ENCODE measurements at places on chromosomes 12 and 14.
A peak's percentile ranks its signal among the peaks of the same experiment; 100 is the strongest.

- no peak for DNase-seq
Measured at GRCh38 chr12:126667339-126667738, 1599.6 kb upstream of the TMEM132C start.

- DNase-seq: peak; percentile 17
Measured at GRCh38 chr12:66823857-66824570, 145.1 kb upstream of the GRIP1 start.

GRCh38 chr12:103336940-103337339, 158.8 kb downstream of the C12orf42 start:
- no peak for DNase-seq

DNA sequence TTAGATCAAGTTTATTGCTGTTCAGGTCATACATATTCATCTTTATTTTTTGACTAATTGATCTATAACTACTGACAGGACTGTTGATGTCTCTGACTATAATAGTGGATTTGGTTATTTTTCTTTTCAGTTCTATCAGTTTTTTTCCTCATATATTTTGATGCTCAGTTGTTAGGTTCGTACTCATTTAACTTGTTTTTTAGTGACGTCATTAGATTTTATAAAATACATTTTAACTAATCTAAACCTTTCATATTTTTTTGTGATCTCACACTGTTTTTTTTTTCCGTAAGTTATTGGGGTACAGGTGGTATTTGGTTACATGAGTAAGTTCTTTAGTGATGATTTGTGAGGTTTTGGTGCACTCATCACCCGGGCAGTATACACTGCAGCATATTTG, 841.2 kb upstream of the FBXO33 start:
- no peak for DNase-seq

GRCh38 chr12:16330560-16330959, 16.9 kb upstream of the MGST1 start:
- DNase-seq: no peak

DNA sequence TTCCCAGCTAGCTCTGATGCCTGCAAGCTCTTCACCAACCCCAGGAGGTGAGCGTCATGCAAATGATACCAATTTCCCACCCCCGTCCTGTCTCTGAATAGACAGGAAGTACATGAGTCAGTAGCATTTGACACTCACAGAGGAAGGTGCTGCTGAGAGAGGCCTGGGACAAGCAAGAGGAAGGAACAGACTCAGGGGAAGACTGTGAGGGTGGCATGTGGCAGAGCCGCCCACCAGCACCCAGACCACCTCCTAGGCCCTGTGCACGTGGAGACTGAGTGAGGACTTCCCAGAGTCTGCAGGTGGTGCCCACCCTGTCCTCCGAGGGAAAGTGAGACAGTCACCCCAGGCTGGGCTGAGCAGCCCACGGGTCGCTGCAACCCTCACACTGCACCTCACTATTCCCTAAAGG, 199.5 kb upstream of the SFSWAP start:
- peak; percentile 78 for DNase-seq

GRCh38 chr14:69693145-69693544, 73.8 kb upstream of the SRSF5 start:
- DNase-seq: no peak

- no peak for DNase-seq
Measured at GRCh38 chr14:69667938-69668335, 56.5 kb downstream of the SUSD6 start.

DNA sequence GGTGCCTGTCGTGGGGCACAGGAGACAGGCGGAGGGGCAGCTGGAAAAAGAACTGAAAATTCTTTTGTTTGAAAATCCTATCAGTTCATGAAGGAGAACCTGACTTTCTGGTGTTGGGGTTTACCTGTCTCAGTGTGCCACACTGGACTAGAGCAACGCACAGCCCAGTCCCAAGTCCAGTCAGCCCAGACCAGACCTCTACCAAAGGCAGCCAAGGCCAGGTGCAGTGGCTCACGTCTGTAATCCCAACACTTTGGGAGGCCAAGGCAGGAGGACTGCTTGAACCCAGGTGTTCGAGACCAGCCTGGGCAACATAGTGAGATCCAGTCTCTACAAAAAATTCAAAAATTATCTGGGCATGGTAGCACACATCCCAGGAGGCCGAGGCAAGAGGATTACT, 4.6 kb downstream of the CCDC85C start:
- no peak for DNase-seq

DNA sequence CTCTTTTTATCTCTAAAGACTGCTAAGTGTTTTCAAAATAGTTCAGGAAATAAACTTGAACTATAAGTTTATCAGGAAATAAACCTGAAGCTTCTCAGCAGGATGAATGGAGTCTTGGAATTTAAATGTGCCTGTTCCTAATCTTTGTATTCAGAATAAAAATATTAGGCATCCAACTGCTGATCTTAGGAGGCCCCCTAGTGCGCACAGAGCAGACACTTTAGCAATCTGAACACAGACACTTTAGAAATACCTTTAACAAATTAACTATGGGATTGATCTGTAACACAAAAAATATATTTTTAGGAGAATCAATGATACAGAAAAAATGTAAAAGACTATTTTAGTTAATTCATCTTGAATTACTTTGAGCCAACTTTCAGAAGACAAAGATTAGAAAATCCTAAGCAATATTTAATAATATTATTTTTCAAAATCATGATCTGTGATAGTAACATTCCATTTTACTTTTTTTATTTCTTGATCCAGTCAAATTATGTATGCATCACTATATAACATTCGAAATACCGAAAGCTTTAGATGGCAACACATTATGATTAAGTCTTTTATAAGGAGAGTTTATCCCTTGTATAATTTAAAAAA, 80.9 kb downstream of the SLC41A2 start:
- DNase-seq: peak; percentile 25

- no peak for DNase-seq
Measured at GRCh38 chr12:7158781-7159609, 28.8 kb downstream of the CLSTN3 start.
